KBM-7 (cell line): ENCODE measurements at places on chromosomes 2 and 18.

GRCh38 chr2:86102157-86102556 lies 3.5 kb downstream of the POLR1A start:
- DNase-seq, result no peak

- no peak for DNase-seq
Observed at GRCh38 chr2:199659207-199659606, 191.8 kb downstream of the FTCDNL1 start.

DNA sequence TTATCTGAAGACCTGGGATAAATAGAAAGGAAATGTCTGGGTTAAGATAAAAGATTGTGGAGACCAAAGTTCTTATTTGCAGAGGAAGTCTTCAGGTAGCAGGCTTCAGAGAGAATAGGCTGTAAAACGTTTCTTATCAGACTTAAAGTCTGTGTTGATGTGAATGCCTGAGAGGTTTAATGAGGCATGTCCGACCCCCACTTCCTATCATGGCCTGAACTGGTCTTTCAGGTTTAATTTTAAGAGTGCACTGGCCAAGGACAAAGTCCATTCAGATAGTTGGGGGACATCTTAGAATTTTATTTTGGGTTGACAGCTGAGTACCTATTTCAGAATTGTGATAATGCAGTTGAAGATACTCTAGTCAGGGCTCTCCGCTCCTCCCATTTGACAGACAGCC lies 92.1 kb downstream of the ATL2 start:
- peak; percentile 46 for DNase-seq

GRCh38 chr2:27145682-27146081 lies 3.1 kb upstream of the TCF23 start:
- no peak for DNase-seq

GRCh38 chr2:88824951-88825350 lies 133.5 kb downstream of the RPIA start:
- DNase-seq, result no peak

GRCh38 chr2:33225350-33225749 lies 251.1 kb upstream of the RASGRP3 start:
- no peak for DNase-seq

GRCh38 chr2:51420511-51420910 lies 388.6 kb upstream of the NRXN1 start:
- DNase-seq, result no peak

DNA sequence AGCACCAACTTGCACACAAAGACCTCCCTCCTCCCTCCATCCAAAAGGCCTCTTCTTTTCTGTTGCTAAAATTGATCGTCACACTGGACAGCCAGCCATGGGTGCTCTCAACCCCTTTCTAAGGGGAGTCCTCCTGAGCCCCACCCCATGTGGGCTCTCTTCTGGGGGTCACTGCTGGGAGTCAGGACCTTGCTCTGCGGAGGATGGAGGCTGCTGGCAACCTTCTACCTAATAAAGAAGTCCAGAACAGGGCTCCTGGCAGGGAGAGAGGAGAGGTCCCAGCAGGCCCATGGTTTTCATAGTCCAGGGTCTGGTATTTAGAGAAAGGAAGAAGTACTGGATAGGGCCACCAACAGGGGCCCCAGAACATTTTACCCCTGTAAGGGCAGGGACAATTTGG lies 67.6 kb upstream of the OTOS start:
- DNase-seq, result no peak

- no peak for DNase-seq
Observed at GRCh38 chr2:196112418-196113034, 43.9 kb upstream of the DNAH7 start.

GRCh38 chr18:9861933-9862332 lies 23.8 kb upstream of the TXNDC2 start:
- DNase-seq, result no peak

DNA sequence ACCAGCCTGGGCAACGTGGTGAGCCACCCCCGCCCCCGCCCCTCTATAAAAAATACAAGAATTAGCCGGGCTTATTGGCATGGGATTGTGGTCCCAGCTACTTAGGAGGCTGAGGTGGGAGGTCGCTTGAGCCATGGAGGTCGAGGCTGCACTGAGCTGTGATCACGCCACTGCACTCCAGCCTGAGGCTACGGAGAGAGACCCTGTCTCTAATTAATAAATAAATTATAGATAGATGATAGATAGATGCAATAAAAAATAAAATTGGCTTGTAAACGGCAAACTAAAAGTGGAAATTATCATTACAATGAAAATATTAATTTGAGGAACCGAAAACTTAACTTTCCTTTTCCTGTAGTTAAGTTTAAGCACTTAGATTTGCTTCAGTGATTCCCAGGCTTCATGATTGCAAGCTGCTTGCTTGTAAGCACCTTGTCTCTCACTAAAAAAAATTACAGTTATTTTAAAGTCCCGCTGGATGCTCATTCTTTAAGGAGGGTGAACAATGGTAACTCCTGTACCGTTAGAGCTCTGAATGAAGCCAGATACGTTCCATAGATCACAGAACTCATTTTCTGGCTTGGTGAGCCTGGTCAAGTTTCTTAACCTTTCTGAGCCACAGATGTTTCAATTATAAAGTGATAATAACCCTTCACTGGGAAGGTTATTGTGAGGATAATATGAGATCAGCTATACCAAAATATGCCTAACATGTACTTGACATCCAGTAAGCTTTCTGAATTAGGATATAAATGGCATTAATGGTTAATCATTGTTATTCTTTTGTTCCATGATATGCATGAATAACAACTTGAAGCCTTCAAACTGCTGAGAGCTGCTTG lies 9.3 kb upstream of the NARS1 start:
- peak; percentile 27 for DNase-seq

DNA sequence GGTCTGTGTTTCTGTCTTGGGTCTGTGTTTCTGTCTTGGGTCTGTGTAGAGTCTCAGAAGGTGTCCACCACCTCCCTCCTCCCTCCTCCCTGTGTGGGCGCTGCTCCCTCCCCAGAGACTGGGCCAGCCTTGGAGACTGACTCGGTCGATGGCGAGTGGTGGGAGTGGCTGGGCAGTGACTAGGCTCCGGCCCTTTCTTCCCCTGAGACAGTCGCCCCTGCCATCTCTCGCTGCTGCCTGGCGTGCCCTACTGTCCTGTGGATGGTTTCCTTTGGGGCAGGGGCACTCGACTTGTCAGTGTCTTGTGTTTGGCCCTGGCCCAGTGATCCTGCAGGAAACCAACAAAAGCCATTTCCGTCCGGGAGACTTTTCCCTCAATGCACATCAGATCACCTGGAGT lies 215.8 kb downstream of the NDUFA10 start:
- no peak for DNase-seq

- DNase-seq, result peak; percentile 81
Observed at GRCh38 chr2:136423516-136423996, 305.6 kb upstream of the CXCR4 start.

DNA sequence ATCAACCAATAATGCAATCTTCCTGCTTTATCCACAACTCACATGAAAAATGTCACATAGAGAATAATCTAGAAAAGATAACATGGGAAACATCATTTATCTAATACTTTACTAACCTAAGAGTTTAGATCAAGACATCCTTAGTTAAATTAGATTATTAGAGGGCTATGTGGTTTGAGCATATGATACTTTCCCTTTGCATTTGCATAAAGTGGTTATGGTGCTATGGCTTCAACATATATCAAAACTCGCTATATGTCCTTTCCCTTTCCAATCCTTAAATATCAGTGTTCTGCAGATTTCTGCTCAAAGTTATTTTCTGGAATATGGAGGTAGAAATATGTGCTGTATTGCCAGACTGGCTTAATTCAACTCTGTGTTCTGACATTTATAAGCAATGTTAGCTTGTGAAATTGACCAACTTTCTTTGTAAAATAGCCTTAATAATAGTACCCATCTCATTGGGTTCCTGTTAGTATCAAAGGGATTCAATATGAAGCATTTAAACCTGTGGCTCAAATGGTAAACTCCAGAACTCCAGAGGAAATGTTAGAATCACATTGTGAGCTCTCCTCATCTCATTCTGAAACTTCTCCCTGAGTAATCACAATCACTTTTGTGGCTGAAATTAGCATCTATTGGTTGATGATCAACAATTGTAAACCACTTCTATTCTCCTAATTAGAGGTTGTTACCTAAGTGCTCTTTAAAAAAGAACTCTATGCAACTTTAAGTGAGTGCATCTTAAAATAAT lies 1089.9 kb upstream of the SLC39A10 start:
- no peak for DNase-seq

GRCh38 chr2:130834091-130834930 lies 2.4 kb upstream of the ARHGEF4 start:
- no peak for DNase-seq

- DNase-seq, result no peak
Observed at GRCh38 chr18:55868909-55869308, 280.9 kb upstream of the TCF4 start.

- no peak for DNase-seq
Observed at GRCh38 chr2:174902506-174903263, 102.5 kb downstream of the CHN1 start.

DNA sequence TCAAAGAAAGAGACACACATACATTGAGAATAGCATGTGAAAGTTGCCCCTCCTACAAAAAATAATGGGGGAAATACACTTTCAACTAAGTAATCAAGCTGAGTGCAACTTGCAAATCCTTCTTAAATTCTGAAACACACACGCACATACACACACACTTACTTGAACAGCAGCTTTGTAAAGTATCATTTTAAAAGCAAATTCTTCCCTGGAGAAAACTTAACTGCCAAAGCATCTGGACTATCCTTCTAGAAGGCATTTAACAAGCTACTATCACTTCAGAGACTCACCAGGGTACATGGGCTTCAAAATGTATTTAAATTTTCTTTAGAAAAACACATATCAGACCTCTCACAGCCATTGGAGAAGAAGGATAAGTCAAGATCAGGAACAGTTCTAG lies 15.3 kb downstream of the GAREM1 start:
- DNase-seq, result no peak

DNA sequence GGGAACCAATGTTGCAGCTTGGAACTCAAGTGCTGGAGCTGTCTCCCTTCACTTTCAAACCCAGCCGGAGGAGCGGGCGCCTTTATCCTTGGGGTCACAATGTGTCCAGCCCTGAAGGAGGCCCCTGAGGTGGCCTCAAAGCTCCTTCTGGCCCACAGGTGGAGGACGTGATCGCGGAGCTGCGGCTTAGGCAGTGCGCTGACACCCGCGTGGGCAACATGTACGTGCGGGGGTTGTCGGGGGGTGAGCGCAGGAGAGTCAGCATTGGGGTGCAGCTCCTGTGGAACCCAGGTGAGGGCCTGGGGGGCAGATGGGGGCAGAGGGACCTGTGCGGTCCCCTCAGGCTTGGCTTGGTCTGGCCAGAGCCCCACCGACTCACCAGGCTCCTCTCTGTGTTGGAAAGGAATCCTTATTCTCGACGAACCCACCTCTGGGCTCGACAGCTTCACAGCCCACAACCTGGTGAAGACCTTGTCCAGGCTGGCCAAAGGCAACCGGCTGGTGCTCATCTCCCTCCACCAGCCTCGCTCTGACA lies 13.5 kb downstream of the ABCG8 start:
- DNase-seq, result no peak

GRCh38 chr2:127413782-127414637 lies 4.2 kb upstream of the PROC start:
- no peak for DNase-seq

DNA sequence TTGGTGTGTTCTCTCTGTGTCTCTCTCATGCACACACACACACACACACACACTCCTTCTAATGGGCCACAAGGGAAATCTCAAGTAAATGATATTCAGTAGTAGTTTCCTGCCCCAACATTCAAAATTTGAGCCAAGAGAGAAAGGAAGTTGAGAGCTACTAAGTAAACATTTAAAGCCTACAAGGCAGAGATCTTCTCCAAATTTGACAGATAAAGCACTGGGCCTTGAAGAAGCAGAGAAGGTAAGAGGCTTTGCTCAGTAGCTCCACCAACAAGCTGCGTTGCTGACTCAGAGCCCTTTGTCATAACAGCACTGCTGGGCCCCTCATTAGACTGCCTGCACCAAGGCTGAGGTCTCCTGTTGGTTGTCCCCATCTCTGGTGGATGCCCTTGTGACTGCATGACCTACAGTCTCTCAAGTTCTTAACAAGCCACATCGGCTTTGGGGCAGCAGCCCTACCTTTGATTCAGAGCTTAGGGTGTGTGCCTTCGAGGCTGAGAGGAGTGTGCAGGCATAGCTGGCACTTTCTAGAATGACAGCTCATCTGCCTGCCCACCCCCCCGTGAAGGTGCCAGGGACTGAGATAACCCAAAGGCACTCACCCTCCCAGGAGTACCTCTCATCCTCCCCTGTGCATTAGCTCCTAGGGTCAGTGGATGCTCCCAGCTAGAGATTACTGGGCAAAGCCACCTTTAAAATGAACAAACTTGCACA lies 32.3 kb upstream of the NEB start:
- no peak for DNase-seq

DNA sequence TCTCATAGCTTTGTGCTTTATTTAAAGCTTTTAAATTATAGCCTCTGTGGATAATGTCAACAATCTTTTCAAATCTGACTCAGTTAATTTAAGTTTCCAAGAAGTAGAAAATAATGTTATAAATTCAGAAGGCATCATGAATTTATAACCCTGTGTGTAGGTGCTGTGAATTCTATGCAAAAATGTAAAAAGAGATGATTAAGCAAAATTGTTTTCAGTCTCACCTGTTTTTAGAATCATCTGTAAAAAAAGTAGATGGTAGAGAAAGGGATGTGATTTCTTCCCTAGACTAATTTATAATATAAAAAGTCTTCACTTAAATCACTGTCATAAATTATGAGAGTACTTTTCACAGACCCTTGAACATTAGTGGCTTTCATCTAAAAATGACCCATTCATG lies 85.6 kb upstream of the NOSTRIN start:
- no peak for DNase-seq

GRCh38 chr18:8197499-8197898 lies 411.7 kb upstream of the RAB12 start:
- DNase-seq, result no peak

DNA sequence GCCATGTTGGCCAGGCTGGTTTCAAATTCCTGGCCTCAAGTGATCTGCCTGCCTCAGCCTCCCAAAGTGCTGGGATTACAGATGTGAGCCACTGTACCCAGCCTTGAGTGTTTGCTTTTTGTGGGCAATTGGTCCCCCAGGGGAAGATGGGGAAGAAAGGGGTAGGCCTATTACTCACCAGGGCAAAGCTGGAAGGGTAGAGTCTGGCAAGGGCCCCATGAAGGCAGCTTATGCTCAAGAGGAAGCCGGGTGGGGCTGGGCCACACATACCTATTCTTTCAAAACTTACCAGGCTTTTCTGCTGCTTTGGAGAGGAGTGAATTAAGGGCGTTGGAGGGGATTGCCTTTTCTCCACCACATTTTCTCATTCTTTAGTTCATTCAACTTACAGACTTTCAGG lies 24.5 kb upstream of the CD28 start:
- DNase-seq, result no peak

GRCh38 chr2:218780046-218780445 lies 1.9 kb upstream of the CYP27A1 start:
- no peak for DNase-seq

DNA sequence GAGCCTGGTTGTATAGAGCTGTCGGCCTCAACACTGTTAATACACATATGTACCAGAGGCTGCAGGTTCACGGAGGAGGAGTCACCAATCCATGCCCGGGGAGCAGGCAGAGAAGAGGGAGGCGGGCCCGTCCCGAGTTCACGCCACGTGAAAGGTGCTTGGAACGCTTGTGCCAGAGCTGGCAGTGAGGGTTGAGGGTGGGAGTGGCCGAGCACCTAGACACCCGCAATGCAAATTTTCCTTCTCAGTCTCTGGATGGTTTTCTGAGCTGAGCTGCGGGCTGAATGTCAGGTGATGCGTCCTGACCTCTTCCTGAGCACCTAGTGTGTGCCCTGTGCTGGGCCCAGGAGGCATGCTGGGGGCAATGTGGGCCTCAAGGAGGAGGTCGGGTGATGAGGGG lies 52.2 kb downstream of the ODC1 start:
- DNase-seq, result no peak
